Nephron progenitor cell (in vitro differentiated cells): ENCODE measurements at places on chromosomes 7 and 10.

GRCh38 chr7:28291559-28291958, 111.0 kb upstream of the JAZF1 start:
- no peak for DNase-seq
- H3K36me3 ChIP-seq: no peaks in the 10 kb centered on the region
- H3K4me1 ChIP-seq: peaks cover 10% of the 10 kb centered on the region

DNA sequence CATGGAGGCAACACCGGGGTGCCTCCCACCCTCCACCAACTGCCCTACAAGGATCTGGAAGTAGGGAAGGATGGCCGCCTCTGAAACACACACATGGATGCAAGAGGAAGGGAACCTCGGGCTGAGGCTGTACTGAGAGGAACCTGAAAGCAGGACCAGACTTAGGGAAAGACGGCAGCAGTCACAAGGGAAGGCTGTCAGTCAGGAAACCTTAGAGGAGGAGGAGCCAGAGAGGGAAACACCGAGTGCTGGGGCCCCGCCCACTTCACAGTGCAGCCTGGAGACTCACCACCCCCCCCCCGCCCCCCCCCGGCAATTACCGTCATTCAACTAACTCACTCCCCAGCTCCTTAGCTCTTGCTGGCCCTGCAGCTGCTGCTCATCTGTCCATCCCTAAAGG, 2.5 kb downstream of the CYREN start:
- H3K36me3 ChIP-seq: peaks cover 65% of the 10 kb centered on the region
- peaks cover 50% of the 10 kb centered on the region for H3K4me1 ChIP-seq
- no peak overlapping the region for H3K27ac ChIP-seq
- peaks cover 4% of the 10 kb centered on the region for H3K27me3 ChIP-seq
- H3K4me3 ChIP-seq: no peak overlapping the region

GRCh38 chr10:126508535-126509040, 120.3 kb upstream of the ADAM12 start:
- H3K27ac ChIP-seq: no peak overlapping the region
- peaks cover 18% of the 10 kb centered on the region for H3K4me1 ChIP-seq
- H3K36me3 ChIP-seq: no peaks in the 10 kb centered on the region
- H3K4me3 ChIP-seq: no peak overlapping the region
- peaks cover 10% of the 10 kb centered on the region for H3K27me3 ChIP-seq

GRCh38 chr10:78295242-78295641, 261.6 kb downstream of the RPS24 start:
- peak overlapping the region; percentile 17 for H3K27ac ChIP-seq
- H3K27me3 ChIP-seq: peaks cover 4% of the 10 kb centered on the region
- no peak overlapping the region for H3K4me3 ChIP-seq
- H3K4me1 ChIP-seq: peaks cover 53% of the 10 kb centered on the region
- no peaks in the 10 kb centered on the region for H3K36me3 ChIP-seq
- DNase-seq: no peak

DNA sequence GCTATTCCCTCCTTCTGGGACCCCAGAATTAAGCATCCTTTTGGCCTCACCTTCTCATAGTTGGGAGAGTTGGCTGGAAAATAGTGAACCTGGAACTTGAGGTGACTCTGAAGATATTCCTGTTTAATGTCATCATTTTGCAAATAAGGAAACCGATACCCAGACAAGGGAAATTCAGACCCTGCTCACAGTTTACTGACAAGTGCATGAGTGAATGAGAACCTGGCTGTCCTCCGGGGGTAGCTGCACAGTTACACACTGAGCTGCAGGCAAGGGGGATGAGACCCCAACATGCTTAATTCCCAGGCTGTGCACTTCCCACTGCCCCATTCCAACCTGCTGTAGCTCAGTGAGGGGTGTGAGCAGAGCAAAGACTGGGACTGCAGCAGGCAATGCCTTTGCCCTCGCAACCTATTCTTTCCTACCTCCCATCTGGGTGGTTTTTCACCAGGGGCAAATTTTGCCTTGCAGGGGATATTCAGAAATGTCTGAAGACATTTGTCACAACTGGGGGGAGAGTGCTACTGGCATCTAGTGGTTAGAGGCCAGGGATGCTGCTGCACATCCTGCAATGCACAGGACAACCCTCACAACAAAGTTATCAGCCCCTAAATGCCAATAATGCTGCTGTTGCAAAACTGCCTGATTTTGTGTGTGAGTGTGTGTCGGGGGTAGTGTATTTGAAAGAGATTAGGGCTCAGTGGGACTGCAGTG, 136.2 kb downstream of the SORCS3 start:
- DNase-seq: no peak
- peaks cover 25% of the 10 kb centered on the region for H3K27me3 ChIP-seq
- H3K4me3 ChIP-seq: no peak overlapping the region
- H3K36me3 ChIP-seq: no peaks in the 10 kb centered on the region
- H3K4me1 ChIP-seq: peaks cover 9% of the 10 kb centered on the region

- H3K4me3 ChIP-seq: no peak overlapping the region
- no peaks in the 10 kb centered on the region for H3K36me3 ChIP-seq
- no peak for DNase-seq
- H3K27me3 ChIP-seq: peaks cover 5% of the 10 kb centered on the region
- peaks cover 5% of the 10 kb centered on the region for H3K4me1 ChIP-seq
Measured at GRCh38 chr7:131219312-131220041, 108.2 kb upstream of the MKLN1 start.

DNA sequence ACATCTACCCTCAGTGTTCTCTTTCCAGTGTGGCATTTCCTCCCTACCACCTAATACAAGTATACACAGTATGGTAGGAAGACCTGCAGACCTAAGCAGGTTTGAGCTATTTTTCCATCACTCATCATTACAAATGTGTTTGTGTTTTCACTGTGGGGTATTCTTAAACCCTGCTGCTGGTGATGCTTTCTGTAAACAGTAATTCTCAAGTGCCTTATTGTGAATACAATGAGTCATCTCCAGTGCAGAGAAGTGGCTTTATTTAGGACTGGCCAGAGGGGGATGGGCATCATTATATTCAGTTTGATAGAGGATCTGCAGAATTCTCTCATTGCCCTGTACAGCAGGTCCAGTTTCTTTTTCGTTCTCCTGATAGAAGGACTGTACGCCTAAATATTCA, 63.7 kb downstream of the GRM8 start:
- H3K27me3 ChIP-seq: no peaks in the 10 kb centered on the region
- DNase-seq: no peak
- H3K4me3 ChIP-seq: no peak overlapping the region
- H3K36me3 ChIP-seq: no peaks in the 10 kb centered on the region
- no peak overlapping the region for H3K27ac ChIP-seq
- H3K4me1 ChIP-seq: peaks cover 7% of the 10 kb centered on the region
